ENCODE measurements at places on chromosomes 4 and X.

- DNase-seq, result no peak
Observed at GRCh38 chr4:10123227-10124101, 6.9 kb upstream of the WDR1 start.

DNA sequence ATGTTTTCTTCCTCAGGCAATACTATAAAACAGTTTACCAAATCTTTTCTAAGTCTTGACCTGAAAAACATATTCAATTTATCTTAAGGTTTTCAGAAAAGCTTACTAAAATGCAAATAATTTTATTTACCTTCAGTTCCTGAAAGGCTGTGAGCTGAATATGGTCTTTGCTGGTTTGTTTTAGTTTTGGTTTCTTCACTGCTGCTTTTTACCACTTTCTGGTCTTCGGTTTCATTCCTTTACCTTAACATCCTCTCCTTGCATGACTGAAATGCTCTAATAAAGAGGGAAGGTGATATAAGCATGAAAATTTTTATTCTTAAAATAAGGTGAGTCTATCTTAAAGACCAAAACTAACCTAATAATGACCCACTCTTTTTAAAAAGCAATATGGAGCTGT lies 97.1 kb upstream of the NRK start:
- no peak for DNase-seq

DNA sequence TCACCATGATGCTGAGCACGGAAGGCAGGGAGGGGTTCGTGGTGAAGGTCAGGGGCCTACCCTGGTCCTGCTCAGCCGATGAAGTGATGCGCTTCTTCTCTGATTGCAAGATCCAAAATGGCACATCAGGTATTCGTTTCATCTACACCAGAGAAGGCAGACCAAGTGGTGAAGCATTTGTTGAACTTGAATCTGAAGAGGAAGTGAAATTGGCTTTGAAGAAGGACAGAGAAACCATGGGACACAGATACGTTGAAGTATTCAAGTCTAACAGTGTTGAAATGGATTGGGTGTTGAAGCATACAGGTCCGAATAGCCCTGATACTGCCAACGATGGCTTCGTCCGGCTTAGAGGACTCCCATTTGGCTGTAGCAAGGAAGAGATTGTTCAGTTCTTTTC lies 4.0 kb downstream of the HNRNPH2 start:
- no peak for DNase-seq

DNA sequence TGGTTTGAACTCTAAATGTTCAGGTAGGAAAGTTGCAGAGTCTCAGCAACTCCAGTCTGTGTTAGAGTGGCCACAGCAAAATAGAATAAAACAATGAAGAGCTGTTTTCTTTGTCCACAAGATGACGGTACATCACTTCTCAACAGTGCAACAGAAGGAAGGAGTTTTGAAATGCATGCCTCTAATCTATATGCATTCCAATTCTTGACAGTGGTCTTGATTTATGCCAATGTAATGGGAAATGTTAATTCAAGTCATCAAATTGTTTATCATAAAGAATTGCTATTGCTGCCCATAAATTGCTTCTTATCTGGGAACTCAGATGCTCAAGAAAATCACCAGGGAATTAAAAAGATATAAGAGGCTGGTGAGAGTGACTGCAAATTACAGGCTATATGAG lies 195.5 kb upstream of the PRPS2 start:
- DNase-seq, result no peak

DNA sequence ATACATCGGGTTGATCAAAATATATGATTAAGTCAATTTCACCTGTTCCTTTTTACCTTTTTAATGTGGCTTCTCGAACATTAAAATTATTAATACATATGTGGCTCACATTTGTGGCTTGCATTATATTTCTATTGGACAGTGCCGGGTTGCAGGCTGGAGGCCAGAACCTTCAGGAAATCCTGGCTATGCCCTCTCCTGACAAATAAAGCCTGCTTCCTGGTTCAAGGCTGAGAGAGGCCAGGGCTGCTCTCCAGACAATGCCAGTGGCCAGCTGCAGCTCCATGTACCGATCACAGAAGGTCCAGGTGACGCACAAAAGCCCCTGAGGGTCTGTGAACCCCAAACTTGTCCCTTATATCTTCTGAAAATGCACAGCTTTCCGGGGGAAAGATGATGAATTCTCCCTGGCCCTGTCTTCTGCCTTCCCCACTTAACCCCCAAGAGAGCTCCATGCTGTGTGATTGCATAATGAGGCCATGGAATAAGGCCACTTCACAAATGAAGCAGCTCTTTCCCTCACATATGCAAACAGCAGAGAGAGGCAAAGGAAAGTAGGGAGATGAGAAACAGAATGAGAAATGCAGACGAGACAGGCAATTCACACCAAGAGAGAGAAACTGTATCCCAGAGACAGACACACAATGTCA lies 241.2 kb downstream of the BCOR start:
- DNase-seq, result no peak

DNA sequence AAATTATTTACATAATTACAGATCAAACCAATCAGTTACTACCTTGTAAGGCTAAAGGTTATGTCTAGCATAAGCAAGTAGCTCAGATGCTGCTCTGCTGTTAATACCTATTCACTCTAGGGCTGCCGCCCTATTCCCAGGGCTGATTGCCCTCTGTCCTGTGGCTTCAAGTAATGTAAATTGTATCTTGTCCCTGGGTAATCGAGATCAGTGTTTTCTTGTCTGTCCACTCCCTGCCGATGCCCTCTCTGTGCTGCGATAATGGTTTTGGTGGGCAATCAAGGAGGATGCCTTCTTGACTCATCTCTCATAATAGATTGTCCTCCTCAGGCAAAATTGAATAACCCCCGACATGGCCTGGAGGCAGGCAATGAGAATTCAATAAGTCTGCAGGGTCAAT lies 641.0 kb upstream of the PITX2 start:
- no peak for DNase-seq

DNA sequence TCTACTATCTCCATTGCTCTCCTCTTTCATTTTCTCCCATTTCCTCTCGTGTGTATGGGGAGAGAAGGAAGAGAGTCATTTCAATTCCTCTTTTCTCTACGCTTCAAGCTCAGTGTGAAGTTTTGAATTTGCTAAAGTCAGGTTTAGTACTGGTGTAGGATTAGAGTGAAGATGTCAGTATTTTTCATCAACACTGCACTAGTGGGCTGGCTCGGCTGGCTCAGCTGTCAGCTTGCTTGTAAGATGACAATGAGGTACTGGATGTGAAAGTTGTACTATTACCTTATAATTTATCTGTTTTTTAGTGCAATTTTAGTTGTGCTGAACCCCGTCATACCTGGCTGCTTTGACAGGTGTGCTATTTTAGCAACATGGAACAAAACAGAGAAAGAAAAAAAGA lies 2.1 kb upstream of the SH2D1A start:
- no peak for DNase-seq
